Tibial artery (tissue), 4 donors: ENCODE measurements at places on chromosomes 2 and 18.

- DNase-seq: no peak
- H3K27ac ChIP-seq: no peak overlapping the region
- no peaks in the 10 kb centered on the region for H3K36me3 ChIP-seq
- no peaks in the 10 kb centered on the region for H3K4me1 ChIP-seq
- no peak overlapping the region for H3K4me3 ChIP-seq
These were observed 320.8 kb downstream of the AFF3 start for GRCh38 chr2:99821572-99821971.

GRCh38 chr2:212489719-212490346, 48.8 kb downstream of the ERBB4 start:
- H3K36me3 ChIP-seq: no peaks in the 10 kb centered on the region
- no peak overlapping the region for H3K27ac ChIP-seq
- no peaks in the 10 kb centered on the region for H3K27me3 ChIP-seq
- H3K4me1 ChIP-seq: no peaks in the 10 kb centered on the region
- DNase-seq: no peak

DNA sequence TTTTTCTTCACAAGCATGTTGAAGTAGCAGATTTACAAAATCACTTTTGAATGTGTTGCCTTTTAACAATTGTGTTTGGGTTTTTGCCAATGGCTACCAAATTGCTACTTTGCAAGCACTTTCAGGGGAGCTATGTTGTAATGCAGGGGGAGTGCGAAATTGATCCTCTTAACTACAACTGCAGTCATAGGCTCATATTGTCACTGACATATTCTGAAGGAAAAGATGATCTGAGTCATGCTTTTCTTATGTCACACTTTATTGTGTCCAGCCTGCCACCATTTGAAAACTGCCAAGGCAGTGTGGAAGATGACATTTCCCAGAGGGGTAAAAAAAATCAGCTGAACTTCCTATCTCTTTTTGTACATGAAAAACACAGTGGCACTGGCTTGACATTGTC, 74.9 kb downstream of the GPD2 start:
- no peak overlapping the region for H3K4me3 ChIP-seq
- no peaks in the 10 kb centered on the region for H3K4me1 ChIP-seq
- H3K27me3 ChIP-seq: no peaks in the 10 kb centered on the region
- no peak overlapping the region for H3K27ac ChIP-seq
- H3K36me3 ChIP-seq: peaks cover 10% of the 10 kb centered on the region

DNA sequence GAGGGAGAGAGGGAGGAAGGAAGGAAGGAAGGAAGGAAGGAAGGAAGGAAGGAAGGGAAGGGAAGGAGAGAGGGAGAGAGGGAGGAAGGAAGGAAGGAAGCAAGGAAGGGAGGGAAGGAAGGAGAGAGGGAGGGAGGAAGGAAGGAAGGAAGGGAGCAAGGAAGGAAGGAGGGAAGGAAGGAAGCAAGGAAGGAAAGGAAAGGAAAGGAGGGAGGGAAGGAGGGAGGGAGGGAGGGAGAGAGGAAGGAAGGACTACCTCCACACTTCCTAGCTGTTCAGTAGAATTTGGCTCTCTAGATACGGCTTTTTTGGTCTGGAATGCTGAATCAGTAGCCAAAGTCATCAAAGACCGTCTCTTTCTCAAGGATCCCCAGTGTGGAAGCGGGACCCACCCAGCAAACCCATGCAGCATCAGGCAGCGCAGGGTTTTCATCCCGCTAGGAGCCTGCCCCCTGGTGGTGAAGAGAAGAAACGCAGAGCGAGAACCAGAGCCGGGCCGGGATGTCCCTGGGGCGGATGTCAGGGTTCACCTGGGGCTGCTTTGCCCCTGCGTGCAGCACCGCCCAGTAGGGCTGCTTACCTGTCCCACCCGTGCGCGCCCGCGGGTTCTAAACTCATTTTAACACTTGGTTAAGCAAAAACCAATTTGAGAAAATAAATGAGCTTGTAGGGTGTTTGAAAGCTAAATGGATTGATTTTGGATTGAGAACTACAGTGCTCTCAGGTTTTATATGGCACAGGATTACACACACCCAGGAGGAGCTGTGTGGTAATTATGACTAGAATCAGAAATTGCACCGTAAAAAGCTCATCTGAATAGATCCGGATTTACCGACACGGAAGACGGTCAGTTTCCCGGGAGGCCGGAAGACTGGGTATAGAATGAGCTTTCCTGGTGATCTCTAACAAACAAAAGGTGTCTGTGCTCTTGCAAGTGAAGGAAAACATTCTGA, 48.1 kb upstream of the ARL4C start:
- H3K4me3 ChIP-seq: no peak overlapping the region
- H3K4me1 ChIP-seq: peaks cover 4% of the 10 kb centered on the region
- H3K36me3 ChIP-seq: no peaks in the 10 kb centered on the region

DNA sequence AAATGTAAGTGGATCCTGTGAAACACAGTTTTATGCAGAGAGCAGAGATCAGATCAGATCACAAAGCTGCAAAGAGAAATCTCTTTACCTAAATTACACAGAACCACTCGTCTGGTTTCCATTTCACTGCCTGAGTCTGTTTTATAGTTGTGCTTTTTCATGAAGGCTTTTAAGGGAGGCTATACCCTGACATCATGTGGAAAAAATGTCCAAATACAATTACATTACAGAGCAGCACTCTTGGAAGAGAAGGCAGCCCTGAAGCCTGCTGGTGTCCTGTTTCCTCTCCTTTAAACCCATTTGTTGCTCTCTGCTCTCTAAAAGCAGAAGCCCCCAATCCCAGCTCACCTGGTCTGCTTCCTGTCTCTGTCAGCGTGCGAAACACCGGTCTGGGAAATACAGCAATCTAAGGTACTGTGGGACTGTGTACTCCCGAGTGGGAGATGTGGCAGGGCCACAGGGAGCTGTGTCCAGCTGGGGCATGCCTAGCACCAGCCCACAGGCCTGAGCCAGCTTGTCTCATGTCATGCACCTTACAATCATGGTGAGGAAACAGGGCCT, 24.8 kb upstream of the ZFP36L2 start:
- H3K4me1 ChIP-seq: peaks cover 25% of the 10 kb centered on the region
- no peaks in the 10 kb centered on the region for H3K36me3 ChIP-seq
- H3K4me3 ChIP-seq: peak overlapping the region; percentile 18
- DNase-seq: peak; percentile 69
- no peaks in the 10 kb centered on the region for H3K27me3 ChIP-seq

DNA sequence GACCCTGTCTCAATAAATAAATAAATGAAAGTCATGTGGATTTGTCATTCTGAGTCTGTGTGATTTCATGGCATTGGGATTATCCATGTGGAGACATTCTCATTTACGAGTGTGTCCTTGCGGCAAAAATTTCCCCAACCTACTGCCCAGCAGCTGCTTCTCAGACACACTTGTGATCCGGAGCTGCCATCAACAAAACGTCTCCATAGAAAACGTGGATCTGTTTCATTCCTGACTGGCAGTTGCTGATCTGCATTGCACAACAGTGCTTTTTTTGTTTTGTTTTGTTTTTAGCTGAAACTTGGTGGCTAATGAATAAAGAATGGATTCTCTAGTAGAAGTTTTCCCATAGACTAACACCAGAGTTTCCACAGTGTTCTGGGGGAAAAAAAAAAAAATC, 74.7 kb downstream of the TGIF1 start:
- no peaks in the 10 kb centered on the region for H3K4me1 ChIP-seq
- H3K27me3 ChIP-seq: no peaks in the 10 kb centered on the region
- no peak overlapping the region for H3K4me3 ChIP-seq
- no peaks in the 10 kb centered on the region for H3K36me3 ChIP-seq
- H3K27ac ChIP-seq: no peak overlapping the region
- no peak for DNase-seq

DNA sequence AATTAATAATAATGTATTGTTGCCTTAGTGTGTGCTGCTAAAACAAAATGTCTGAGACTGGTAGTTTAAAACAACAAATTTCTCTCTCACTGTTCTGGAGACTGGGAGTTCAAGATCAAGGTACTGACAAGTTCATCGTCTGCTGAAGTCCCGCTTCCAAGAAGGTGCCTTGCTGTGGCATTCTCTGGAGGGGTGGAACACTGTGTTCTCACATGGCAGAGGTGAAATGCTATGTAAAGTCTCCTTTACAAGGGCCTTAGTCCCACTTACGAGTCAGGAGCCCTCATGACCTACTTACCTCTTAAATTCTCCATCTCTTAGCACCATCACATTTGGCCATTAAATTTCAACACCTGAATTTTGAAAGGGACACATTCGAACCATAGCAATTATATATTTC, 299.2 kb upstream of the RBMS1 start:
- no peak overlapping the region for H3K4me3 ChIP-seq
- no peak for DNase-seq
- no peak overlapping the region for H3K27ac ChIP-seq
- H3K4me1 ChIP-seq: no peaks in the 10 kb centered on the region

DNA sequence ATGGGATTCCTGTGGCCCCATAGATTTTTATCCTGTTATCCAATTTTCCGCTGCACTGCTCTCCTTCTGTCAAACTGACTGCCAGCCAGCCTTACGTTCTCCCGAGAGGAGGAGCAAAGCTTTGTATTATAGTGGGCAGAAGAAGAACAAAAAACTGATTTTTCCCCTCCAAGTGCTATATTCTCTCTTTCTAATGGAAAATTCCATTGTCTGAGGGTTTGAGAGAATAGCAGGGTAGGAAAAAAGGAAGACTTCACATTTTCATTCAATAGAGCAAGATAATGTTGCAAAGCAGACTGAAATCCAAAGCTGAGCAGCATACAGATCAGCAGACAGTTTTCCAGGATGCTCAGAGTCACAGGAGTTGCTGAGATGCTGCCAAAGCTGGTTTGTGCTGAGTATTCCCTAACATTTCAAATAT, 238.0 kb downstream of the UBE2E3 start:
- no peaks in the 10 kb centered on the region for H3K36me3 ChIP-seq
- no peaks in the 10 kb centered on the region for H3K27me3 ChIP-seq
- no peak overlapping the region for H3K27ac ChIP-seq
- no peaks in the 10 kb centered on the region for H3K4me1 ChIP-seq
- no peak overlapping the region for H3K4me3 ChIP-seq

- H3K4me1 ChIP-seq: no peaks in the 10 kb centered on the region
- peaks cover 4% of the 10 kb centered on the region for H3K36me3 ChIP-seq
- no peak for DNase-seq
- no peaks in the 10 kb centered on the region for H3K27me3 ChIP-seq
- H3K27ac ChIP-seq: no peak overlapping the region
These were observed 74.0 kb downstream of the PMS1 start for GRCh38 chr2:189858291-189858690.

DNA sequence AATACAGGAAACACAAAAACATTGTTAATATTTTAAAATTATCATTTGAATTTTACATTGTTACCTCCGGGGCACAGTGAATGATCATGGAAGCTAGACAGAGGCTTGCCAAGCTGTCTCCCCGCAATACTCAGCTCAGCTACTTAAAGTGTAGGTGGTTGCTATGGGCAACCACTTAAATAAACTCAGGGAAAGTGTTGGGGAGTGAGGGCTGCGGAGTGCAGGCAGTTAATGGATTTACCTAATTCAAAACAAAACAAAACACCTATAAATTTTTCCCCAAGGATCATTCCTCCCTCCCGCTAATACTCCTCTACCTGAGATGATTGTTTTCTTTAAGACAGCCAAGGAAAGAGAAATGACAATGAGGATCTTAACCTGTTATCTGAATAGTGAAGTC, 349.5 kb downstream of the TGIF1 start:
- H3K36me3 ChIP-seq: no peaks in the 10 kb centered on the region
- H3K4me1 ChIP-seq: no peaks in the 10 kb centered on the region
- no peaks in the 10 kb centered on the region for H3K27me3 ChIP-seq
- DNase-seq: no peak
- H3K27ac ChIP-seq: no peak overlapping the region
- H3K4me3 ChIP-seq: no peak overlapping the region

- H3K4me1 ChIP-seq: no peaks in the 10 kb centered on the region
- no peak overlapping the region for H3K27ac ChIP-seq
- DNase-seq: no peak
- H3K4me3 ChIP-seq: no peak overlapping the region
- H3K36me3 ChIP-seq: no peaks in the 10 kb centered on the region
- H3K27me3 ChIP-seq: no peaks in the 10 kb centered on the region
These were observed 205.6 kb downstream of the ARHGAP15 start for GRCh38 chr2:143334837-143335236.
